Stimulated activated CD8-positive, alpha-beta memory T cell treated with anti-CD3 and anti-CD28 coated beads, Interleukin-4, amount 100 ng/mL, for 1 hour (primary cell): ENCODE measurements at places on chromosomes 1 and 21.

GRCh38 chr1:221162939-221163338 is 283.7 kb downstream of the HLX start:
- no peak for DNase-seq

GRCh38 chr1:101769520-101769919 is 227.2 kb downstream of the OLFM3 start:
- DNase-seq: no peak

- peak; percentile 88 for DNase-seq
These were observed 576 bp upstream of the NASP start for GRCh38 chr1:45583264-45583665.

- no peak for DNase-seq
These were observed 13.3 kb downstream of the COL9A2 start for GRCh38 chr1:40303790-40304189.
